ENCODE measurements at places on chromosomes 6 and 20.

DNA sequence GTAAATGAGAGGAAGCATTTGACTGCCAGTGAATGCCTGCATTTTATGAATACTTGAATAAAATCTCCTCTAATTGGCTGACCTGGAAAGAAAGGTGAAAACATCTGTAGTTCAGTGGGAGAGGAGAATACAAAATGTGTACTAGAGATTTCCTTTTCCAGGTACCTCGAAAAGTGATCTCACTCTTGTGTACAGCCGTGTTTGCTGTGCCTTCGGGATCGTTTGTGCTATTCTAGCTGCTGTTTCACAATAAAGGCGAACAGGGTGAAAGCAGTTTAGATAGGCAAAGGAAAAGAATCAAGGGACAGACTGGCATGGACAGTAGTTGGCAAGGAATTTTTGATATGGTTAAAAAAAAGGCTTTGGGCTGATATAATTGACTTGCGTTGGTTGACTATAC, 112.3 kb downstream of the ARID1B start:
- DNase-seq: no peak

DNA sequence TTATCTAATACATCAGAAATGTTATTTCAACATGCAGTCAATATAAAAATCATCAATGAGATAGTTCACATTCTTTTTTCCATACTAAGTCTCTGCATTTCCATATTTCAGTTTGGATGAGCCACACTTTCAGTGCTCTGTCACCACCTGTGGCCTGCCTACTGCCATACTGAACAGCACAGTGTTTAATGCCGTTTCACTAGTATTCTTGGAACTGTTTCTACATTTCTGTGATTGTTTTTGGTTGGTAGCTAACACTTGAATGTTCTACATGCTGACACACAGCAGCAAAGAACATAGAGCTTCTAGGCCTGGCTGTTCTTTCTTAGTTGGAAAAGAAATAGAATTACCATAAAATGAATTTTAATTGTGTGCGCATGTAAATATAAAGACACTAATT, 61.4 kb upstream of the KIF25 start:
- DNase-seq: no peak

DNA sequence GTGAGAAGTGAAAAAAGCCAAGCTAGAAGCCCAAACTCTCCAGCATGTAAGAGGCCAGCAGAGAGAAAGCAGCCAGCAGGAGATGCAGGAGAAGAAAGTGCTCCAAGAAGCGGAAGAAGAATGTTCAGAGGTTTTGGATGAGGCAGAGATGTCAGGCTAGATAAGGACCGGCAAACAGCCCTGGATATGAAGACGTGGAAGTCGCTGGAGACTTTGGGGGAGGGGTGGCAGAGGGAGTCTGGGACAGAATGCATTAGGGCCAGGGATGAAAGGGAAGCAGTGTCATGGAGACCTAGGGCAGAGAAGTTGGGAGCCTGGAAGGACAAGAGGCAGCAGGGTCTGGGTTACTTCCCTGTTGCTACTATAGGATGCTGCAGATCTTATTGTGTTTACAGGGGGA, 5.3 kb upstream of the SCUBE3 start:
- no peak for DNase-seq

DNA sequence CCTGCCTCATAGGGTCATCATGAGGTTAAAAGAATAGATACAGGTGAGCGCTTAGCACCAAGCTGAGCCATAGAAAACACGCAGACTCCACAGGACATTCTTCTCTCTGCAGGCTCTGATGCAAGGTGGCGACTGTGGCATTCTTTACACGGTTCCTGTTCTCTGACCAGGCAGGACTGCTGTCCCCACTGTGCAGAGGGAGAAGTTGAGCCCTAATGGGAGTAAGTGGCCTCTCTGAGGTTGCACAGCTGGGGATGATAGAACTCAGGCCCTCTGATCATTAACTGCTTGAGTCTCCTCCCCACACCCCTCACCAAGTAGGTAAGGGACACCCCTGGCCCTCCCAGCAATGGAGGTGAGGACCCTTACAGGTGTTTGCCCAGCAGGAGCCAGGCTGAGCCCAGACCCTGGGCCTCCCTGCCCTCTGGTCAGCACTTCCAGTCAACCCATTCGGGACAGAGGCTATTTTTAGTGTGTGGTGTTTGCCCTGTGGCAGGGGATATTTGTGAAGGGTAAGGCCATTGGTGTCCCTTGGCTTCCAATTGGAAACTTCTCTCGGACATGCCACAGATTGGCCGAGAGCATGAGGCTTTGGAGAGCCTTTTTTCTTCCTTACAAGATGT, 116.8 kb downstream of the VEGFA start:
- no peak for DNase-seq

- no peak for DNase-seq
These were observed 118.0 kb upstream of the RIMS1 start for GRCh38 chr6:71768356-71768755.

DNA sequence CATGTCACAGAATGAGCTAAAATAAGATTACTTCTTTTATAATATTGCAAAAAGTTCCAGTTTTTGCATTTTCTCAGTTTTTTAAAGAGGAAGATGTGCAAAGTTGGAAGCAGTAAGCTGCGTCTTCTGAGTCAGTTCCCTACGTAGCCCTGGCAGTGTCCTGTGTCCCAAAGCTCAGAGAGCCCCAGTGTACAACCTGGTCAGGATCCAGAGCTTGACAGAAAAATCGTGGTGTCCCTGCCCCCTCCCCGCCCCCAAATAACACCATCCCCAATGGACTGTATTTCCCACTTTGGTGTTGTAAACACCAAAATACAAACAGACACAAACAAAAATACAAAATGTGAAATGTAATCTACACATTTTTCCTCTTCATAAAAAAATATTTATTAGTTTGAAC, 4.6 kb downstream of the SLC2A4RG start:
- DNase-seq: no peak

- DNase-seq: no peak
These were observed 116.6 kb upstream of the TRAF3IP2 start for GRCh38 chr6:111722179-111722731.
